ENCODE measurements at places on chromosomes 11 and 22. TPM values are rescaled to one million over a fixed set of nuclear protein-coding genes. Genes with fewer than 3 reads are reported as not detected.

PHLDA2 gene
- not detected for total RNA-seq

NAV2 gene
- total RNA-seq = 31.4 TPM

APOA4 gene
- total RNA-seq = not detected

LDHAL6A gene
- total RNA-seq = not detected

GRCh38 chr11:36744375-36745168, 146.5 kb upstream of the RAG2 start:
- no peaks in the 10 kb centered on the region for H3K4me1 ChIP-seq
- no peak overlapping the region for H3K27ac ChIP-seq
- H3K27me3 ChIP-seq = no peaks in the 10 kb centered on the region

DNA sequence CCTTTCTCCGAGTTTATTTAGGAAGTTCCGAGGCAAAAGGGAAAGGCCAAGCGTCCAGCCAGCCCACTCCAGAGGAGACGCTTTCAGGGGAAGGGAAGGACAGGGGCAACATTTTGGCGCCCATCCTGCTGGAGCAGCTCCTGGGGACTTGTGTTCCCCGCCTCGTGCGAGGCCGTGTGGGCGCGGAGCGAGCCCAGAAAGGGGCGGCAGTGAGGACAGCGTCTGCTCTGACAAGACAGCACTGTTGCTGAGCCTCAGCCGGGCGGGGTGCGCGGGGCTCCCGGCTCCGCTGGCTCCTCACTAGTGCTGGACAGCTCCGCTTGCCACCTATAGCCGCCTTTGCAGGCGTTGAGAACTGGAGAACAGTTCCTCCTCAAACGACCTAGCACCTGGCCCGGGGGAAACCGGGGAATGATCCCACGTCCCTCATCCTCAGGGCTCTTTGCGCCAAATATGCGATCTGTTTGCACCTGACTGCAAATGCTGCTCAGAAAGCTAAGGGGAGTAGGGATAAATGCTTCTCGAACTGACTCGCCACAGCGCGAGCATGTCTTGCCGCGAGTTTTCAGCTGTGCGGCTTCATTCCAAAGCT, 722 bp upstream of the GUCY1A2 start:
- peaks cover 17% of the 10 kb centered on the region for H3K27me3 ChIP-seq
- H3K36me3 ChIP-seq = no peaks in the 10 kb centered on the region
- H3K4me3 ChIP-seq = peak overlapping the region; percentile 73
- peak; percentile 59 for DNase-seq

GRCh38 chr11:10823152-10823579, 14.4 kb upstream of the EIF4G2 start:
- no peaks in the 10 kb centered on the region for H3K27me3 ChIP-seq
- H3K36me3 ChIP-seq = no peaks in the 10 kb centered on the region
- H3K27ac ChIP-seq = no peak overlapping the region
- no peak overlapping the region for H3K4me3 ChIP-seq
- no peaks in the 10 kb centered on the region for H3K4me1 ChIP-seq
- DNase-seq = no peak

- H3K4me3 ChIP-seq = peak within 1 kb of the TSS; percentile 68
- no peaks in the 10 kb centered on the region for H3K27me3 ChIP-seq
- no peaks in the 10 kb centered on the region for H3K36me3 ChIP-seq
- no peak within 1 kb of the TSS for H3K27ac ChIP-seq
- no peaks in the 10 kb centered on the region for H3K4me1 ChIP-seq
Measured at GRCh38 chr11:369336-370018, at the start of gene B4GALNT4. Gene B4GALNT4, plus strand, starts transcription at chr11:369499. Its CDS starts 305 bp downstream, at chr11:369804.

DNA sequence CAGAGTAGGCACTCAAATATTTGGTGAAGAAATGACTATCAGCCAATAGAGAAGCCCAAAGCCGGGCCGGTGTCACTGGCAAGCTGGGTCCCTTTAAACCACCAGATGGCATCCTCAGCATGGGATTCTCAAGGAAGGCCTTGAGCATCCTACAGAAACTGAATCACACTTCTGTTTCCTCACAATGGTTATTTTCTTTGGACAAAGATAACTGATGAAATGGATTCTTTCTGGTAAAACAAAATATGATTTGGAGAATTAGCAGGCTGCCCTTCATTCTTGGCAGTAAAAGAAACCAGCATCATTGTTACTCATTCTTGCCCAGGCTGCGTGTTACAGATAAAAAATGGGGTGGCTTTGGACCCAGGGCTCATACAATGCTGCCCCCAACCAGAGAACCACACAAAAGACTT, 30.3 kb upstream of the ASPHD2 start:
- peak; percentile 25 for DNase-seq
- H3K27me3 ChIP-seq = no peaks in the 10 kb centered on the region
- no peak overlapping the region for H3K27ac ChIP-seq
- H3K4me3 ChIP-seq = no peak overlapping the region
- no peaks in the 10 kb centered on the region for H3K4me1 ChIP-seq

All from breast epithelium (tissue), 4 donors.